Suprapubic skin (tissue), 4 donors: ENCODE measurements at places on chromosomes 5 and 9.

GRCh38 chr9:87290241-87291052, 207.2 kb upstream of the DAPK1 start:
- no peak for DNase-seq

GRCh38 chr5:167658889-167659288, 632.6 kb upstream of the WWC1 start:
- DNase-seq, result no peak

DNA sequence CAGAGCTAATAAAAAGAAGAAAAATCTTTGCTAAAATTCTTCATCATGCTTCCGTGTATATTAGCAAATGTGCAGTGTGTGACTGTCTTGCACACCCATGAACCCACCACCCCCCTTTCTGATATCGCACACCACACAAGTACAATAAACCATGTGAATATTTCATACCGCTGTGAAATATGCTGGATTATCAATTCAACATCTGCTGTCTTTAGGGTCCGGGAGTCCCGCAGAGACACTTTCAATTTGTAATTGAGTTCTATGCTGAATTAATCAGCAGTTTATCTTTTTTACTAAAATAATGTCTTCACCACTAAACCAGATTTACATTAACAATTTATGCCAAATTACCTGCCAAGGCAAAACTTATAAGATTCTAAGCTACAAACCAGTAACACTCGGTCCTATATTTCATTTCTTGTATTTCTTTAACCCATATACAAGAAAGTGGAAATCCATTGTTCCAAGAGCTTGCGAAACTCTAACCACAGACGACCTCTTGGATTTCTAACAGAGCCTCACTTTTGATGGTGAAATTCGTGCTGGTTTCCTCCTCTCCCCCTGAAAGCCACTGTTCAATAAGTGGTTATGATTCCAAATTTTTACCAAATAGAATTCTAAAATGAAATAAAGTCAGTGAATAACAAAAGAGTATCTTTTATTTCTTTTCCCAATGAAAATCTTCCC, 44.2 kb downstream of the PSMB7 start:
- no peak for DNase-seq

GRCh38 chr5:169637549-169638121, 560 bp downstream of the DOCK2 start:
- no peak for DNase-seq

GRCh38 chr9:3088219-3088618, 244.3 kb upstream of the PUM3 start:
- DNase-seq, result no peak

DNA sequence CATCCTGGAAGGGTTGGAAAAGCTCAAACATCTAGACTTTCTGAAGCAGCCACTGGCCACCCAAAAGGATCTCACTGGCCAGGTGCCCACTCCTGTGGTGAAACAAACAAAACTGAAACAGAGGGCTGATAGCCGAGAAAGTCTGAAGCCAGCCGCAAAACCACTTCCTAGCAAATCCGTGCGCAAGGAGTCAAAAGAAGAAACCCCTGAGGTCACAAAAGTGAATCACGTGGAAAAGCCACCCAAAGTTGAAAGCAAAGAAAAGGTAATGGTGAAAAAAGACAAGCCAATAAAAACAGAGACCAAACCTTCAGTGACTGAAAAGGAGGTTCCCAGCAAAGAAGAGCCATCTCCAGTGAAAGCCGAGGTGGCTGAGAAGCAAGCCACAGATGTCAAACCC, 87.6 kb downstream of the MAP1B start:
- DNase-seq, result no peak

GRCh38 chr5:172065431-172066065, 59.1 kb upstream of the FBXW11 start:
- no peak for DNase-seq

GRCh38 chr9:74379718-74380117, 117.4 kb upstream of the RORB start:
- DNase-seq, result no peak

- DNase-seq, result no peak
Measured at GRCh38 chr5:64873441-64873840, 104.7 kb downstream of the CWC27 start.

DNA sequence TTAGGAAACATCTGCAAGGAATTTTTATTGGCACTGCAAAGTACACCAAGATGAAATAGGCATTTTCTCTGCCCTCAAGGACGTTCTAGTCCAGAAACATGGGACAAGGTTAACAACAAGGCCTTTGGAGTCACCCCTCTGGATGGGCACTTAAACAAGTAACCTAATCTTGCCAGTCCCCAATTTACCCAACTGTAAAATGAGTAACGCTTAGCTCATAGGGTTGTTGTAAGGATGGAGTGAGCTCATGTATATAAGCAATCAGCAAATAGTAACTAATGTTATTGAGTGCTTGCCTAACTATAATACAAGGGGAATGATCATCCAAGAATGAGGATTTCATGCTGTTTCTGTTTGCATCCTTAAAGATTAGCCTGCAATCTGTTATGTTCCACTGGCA, 189.3 kb downstream of the PAPPA start:
- no peak for DNase-seq

DNA sequence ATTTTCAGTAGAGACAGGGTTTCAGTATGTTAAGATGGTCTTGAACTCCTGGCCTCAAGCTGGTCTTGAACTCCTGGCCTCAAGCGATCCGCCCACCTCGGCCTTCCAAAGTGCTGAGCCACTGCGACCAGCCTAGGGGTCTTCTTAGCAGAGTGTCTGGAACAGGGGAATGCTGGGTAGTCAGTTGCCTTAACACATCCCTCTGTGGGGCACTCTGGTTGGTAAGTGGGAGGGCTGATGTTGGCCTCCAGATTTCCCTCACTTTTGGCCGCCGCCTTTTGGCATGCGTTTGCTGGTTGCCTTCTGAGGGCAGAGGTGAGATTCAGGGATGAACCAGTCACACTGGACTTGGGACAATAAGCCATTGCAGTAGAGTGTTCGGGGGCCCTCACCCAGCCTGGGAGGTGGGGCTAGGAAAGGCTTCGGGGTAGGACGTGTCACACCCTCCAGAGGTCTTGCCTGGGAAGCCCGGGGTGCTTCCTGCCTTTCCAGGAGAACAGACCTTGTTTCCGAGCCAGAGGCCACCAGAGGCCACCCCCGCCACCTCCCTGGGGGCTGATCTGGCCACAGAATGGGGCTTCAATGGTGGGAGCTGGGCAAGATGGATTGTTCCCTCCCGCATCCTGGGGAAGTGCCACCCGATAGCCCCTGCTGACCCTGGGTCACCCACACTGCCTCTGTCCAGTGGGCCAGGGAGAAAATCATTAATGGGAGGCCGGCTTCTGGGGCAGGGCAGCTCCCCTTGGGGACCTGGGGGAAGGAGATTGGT, 13.3 kb downstream of the FGF18 start:
- DNase-seq, result no peak

DNA sequence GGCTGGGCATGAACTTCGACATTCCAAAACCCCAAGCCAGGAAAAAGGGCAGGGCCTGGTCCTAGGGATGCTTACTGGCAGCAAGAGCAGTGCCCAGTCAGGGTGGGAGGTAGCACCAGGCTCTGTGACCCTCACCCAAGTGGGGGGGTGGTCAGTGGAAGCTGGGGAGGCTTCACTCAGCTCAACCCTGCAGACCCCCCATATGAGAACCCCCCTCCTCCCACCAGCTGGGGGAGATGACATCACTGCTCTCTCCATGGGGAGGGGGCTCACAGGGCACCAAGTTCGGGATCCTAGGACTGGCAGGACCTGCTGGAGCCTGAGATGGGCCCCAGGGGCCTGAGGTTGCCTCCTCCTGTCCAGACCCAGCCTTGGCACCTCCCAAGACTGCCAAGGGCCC, 4.7 kb downstream of the DNLZ start:
- no peak for DNase-seq

DNA sequence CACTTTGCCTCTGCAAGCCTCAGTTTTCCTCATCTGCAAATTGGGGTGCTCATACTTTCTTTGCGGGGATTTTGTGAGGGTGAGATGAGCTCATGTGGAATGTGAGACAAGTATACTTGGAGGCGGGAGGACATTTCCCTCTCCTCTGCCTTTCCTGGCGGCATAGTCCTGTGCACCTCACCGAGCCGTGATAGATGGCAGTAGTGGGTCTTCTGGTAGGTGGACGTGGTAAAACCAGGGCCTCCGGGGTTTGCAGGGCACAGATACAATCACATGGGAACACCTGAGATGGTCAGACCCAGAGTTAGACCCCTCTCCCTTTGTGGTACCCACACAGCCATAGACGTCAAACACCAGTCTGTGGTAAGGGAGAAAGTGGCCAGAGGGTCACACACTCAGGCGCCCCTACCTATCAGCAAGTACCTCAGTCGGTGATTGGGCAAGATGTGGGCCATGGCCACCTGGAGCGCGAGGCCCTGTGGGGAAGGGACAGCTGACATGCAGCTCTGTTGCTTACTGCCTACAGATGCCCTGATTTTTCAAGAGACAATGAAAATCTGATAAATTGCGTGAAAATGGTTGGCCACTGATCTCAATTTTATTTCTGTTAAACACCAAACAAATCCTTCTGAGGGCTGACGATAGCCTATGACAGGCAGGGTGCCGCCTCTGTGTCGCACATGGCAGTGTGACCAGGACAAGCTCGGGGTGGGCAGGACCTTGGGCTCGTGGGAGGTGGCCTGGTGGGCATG, 9.9 kb downstream of the ERGIC1 start:
- no peak for DNase-seq

- DNase-seq, result no peak
Measured at GRCh38 chr9:19252174-19252884, 21.8 kb downstream of the DENND4C start.

DNA sequence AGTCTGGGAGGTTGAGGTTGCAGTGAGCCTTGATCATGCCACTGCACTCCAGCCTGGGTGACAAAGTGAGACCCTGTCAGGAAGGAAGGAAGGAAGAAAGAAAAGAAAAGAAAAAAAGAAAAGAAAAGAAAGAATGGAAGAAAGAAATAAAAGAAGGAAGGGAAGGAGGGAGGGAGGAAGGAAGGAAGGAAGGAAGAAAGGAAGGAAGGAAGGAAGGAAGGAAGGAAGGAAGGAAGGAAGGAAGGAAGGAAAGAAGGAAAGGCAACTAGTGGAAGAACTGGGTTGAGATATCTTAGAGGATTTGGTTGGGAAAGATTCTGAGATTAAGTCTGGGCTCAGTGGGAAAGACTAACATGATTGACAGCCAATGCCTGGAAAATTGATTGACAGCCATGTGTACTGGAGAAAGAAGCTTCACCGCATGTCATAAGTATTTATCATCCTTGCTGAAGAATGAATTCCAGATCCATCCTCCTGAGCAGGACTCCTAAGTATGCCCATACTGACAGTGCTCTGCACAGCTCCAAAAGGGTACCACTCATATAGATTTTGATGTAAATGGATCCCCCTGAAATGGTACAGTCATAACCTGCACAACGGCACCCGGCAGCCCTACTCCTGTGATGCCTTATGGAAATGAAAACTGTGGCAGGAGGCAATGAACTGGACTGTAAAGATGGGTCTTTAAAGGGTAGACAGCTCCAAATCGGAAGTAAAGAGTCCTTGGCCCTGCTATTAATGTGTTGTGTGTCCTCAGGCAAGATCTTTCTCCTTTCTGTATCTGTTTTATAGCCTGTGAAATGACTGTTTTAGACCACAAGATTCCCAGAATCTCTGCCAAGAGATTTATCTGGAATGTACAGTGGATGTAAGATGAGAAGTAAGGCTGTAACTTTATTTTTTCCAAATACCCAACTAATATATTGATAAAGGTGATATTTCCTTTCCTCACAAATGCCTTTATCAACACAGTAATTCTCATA, 16.9 kb upstream of the ADRA1B start:
- no peak for DNase-seq

- no peak for DNase-seq
Measured at GRCh38 chr5:60262576-60263295, 369.2 kb upstream of the PDE4D start.

DNA sequence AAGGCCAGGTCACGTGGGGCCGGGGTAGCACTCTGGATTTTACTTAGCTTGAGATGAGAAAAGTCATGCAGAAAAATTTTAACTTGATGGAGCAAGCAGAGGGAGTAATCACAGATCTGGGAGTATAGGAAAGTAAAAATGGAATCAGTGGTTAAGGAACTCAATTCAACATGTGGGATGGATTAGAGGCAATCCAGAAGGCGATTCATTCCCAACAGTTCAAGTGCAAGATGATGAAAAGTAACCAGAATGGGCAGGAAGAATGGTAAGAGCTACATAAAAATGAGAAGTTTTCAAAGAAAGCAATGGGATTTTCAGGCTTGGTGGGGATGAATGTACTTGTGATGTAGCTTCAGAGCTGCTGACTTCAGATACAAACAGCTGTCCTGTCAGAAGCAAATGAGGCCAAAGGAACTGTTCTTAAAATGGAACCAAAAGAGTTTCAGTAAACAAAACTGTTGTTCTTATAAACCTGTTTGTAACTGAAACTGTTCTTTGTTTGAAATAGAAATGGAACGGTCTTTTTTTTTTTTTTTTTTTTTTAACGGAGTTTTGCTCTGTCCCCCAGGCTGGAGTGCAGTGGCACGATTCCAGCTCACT, 5.6 kb upstream of the SEC24A start:
- DNase-seq, result no peak

DNA sequence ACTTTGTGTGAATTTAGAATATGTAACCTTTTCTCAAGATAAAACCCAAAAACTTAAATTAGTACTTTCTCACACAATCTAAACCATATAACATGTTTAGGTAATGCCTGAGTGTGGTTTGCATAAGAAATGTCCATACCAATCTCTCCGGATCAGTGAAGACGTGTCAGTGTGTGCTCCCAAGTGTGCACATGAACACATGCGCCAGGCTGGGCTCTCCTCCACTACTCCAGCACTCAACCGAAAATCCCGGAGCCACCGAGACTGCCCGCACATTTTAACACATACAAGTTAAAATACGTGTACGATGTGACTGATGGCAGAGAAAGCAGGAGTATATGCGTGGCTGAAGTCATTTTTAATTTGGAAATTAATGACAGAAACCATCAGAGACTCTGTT, 658.4 kb downstream of the EFNA5 start:
- no peak for DNase-seq

DNA sequence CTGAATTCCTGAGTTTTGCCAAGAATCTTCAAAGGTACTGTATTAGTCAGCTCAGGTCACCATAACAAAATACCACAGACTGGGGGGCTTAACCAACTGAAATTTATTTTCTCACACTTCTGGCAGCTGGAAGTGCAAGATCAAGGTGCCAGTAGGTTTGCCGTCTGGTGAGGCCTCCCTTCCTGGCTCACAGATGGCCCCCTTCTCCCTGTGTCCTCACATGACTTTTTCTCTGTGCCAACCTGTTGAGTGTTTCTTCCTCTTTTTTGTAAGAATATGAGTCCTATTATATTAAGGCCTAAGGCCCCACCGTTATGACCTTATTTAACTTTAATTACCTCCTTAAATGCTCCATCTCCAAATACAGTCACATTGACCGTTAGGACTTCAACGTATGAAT, 156.1 kb upstream of the KIF2A start:
- no peak for DNase-seq

GRCh38 chr5:173229382-173229959, 5.5 kb downstream of the NKX2-5 start:
- DNase-seq, result no peak

GRCh38 chr5:134422791-134423365, 11.2 kb upstream of the CDKN2AIPNL start:
- DNase-seq, result no peak

- no peak for DNase-seq
Measured at GRCh38 chr5:38551030-38552017, 5.1 kb downstream of the LIFR start.
